ENCODE measurements at places on chromosomes 1 and 21.

GRCh38 chr1:94947437-94947836, 20.5 kb upstream of the CNN3 start:
- peak; percentile 81 for DNase-seq
- H3K36me3 ChIP-seq, result 0 out of 2 replicates have a peak, but pooled peaks cover under 1% of the 10 kb centered on the region
- H3K4me1 ChIP-seq, result peaks cover 46% of the 10 kb centered on the region
- no peak overlapping the region for H3K4me3 ChIP-seq
- peak overlapping the region; percentile 29 for H3K27ac ChIP-seq

- no peaks in the 10 kb centered on the region for H3K4me1 ChIP-seq
- H3K27ac ChIP-seq, result no peak overlapping the region
- H3K36me3 ChIP-seq, result peaks cover 46% of the 10 kb centered on the region
- no peaks in the 10 kb centered on the region for H3K27me3 ChIP-seq
Observed at GRCh38 chr1:109586055-109586454, 33.4 kb downstream of the GNAT2 start.

GRCh38 chr1:45200906-45201500, 5.4 kb downstream of the ZSWIM5 start:
- no peak overlapping the region for H3K27ac ChIP-seq
- H3K27me3 ChIP-seq, result peaks cover 20% of the 10 kb centered on the region
- no peaks in the 10 kb centered on the region for H3K36me3 ChIP-seq

GRCh38 chr21:46052703-46053651, 44.9 kb upstream of the COL6A2 start:
- DNase-seq, result peak; percentile 81
- H3K4me3 ChIP-seq, result peak overlapping the region; percentile 17
- peaks cover 36% of the 10 kb centered on the region for H3K4me1 ChIP-seq
- H3K27ac ChIP-seq, result peak overlapping the region; percentile 71

GRCh38 chr1:2300004-2300771, 72.1 kb downstream of the SKI start:
- H3K27ac ChIP-seq, result peak overlapping the region; percentile 21
- peak overlapping the region; percentile 24 for H3K4me3 ChIP-seq
- H3K27me3 ChIP-seq, result peaks cover 3% of the 10 kb centered on the region
- peaks cover 10% of the 10 kb centered on the region for H3K36me3 ChIP-seq
- DNase-seq, result no peak

GRCh38 chr1:23343221-23344110, 618 bp downstream of the HNRNPR start:
- no peaks in the 10 kb centered on the region for H3K27me3 ChIP-seq
- H3K4me3 ChIP-seq, result peak overlapping the region; percentile 95

DNA sequence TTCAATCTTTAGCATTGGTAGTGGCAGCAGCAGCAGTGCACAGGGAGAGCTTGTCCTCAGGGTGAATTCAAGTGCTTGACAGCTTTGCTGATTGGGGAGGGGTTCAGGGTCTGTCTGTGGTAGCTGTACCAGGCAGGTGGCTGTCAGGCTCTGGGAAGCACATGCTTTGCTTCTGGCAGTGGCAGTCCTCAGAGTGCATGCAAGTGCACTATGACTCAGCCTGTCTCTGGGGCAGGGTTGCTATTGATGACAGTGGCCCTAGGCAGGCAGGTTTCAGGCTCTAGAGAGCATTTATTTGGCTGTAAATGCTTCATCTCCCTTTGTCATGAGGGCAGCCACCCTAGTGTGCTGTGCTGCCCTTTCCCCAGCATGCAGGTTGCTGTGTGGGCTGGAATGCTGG, 251.9 kb upstream of the LRRC7 start:
- DNase-seq, result no peak
- H3K27ac ChIP-seq, result no peak overlapping the region
- H3K27me3 ChIP-seq, result no peaks in the 10 kb centered on the region
- H3K36me3 ChIP-seq, result no peaks in the 10 kb centered on the region
- no peak overlapping the region for H3K4me3 ChIP-seq
- no peaks in the 10 kb centered on the region for H3K4me1 ChIP-seq

DNA sequence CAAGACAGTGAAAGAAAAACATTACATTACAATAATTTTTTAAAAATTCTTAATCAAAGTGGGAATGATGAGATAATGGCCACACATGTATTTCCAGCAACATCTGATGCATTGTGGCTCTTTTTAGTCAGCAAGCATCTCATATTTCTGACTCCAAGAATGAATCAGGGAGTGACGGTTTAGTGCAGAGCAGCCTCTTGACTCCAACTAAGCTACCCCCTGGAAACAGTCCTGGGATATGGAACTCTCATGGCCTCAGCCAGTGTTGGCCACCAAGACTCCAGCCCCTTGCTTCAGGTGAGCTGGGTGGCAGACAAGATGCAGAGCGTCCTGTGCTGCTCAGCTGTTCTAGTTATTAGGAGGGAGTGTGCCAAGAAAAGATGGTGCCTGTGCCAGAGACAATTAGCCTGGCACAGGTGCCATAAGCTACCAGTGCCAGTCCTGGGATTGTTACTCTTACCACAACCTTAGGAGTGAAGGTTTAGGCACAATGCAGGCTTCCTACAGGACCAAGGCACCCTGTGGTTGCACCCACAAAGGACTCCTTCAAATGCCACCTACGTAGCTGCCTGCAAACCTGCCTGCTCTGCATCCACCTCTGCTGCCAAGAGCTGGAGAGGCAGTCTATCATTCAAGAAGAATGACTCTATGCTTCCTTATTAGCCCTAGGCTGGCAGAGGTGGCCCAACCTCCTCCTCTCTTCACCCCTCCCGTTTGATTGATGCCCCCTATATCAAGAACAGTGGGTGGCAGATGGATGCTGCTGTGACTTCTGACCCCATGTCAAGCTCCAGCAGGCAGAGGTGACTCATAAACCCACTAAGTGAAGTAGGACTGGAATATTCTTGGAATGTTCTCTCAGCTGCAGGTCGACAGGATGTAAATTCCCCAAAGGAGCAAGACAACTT, 6.0 kb upstream of the SEC16B start:
- peak overlapping the region; percentile 81 for H3K27ac ChIP-seq
- peaks cover 52% of the 10 kb centered on the region for H3K4me1 ChIP-seq
- 0 out of 2 replicates have a peak, but pooled peaks cover 4% of the 10 kb centered on the region for H3K36me3 ChIP-seq
- peak overlapping the region; percentile 29 for H3K4me3 ChIP-seq
- peak; percentile 64 for DNase-seq

DNA sequence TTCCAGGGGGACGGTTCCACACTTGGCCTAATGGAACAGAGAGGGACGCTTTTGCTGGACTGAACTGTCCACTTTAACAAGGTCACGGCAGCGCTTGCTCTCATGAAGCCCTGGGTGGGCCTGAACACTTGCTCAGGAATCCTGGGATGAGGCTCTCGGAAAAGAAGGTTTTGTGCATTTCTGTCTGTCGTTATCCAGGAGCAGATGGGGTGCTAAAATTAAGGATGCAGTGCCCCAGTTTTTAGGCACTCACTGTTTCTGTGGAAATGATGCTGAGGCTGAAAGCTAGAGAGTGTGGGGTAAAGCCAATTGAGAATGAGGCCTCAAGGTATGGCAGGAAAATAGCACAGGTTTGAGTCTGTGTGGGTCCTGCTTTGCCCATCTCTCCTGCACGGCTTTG, 111.0 kb downstream of the DAB1 start:
- no peaks in the 10 kb centered on the region for H3K4me1 ChIP-seq
- peaks cover 1% of the 10 kb centered on the region for H3K27me3 ChIP-seq
- no peaks in the 10 kb centered on the region for H3K36me3 ChIP-seq
- no peak overlapping the region for H3K4me3 ChIP-seq
- no peak overlapping the region for H3K27ac ChIP-seq

DNA sequence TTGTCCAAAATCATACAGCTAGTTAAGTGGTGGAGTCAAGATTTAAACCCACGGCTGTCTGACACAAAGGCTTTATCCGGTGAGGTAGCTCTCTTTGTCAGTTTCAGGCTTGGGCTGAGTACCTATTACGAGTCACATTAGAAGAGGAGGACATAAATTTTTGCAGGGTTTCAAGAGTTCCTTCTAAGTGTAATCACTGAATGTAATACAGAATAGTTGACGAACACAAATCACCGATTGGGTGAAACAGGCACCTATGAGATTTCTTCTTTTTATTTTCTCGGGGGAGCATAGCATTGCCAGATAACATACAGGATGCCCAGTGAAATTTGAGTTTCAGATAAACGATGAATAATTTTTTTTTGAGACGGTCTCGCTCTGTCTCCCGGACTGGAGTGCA, 847 bp downstream of the PSMD4 start:
- peak overlapping the region; percentile 99 for H3K27ac ChIP-seq
- peaks cover 18% of the 10 kb centered on the region for H3K4me1 ChIP-seq
- H3K36me3 ChIP-seq, result peaks cover 18% of the 10 kb centered on the region

DNA sequence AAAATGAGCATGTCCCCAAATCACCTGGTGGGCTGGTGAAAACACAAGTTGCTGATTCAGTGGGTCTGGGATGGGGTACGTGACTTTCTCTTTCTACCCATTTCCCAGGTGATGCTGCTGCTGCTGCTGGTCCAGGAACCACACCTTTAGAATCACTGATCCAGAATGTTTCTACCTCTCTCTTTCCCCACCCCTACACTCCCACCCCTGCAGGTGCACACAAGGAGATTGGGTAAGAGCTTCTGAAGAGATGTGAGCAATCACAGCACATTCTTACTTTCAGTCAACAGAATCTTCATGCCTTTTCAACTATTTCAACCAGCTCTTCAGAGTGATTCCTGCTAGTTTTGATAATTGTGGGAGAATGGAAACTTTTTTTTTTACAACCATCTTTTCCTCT, 130.9 kb downstream of the LMX1A start:
- DNase-seq, result no peak
- no peak overlapping the region for H3K27ac ChIP-seq
- H3K36me3 ChIP-seq, result no peaks in the 10 kb centered on the region

GRCh38 chr1:226082959-226083301, 20.4 kb downstream of the H3-3A start:
- DNase-seq, result peak; percentile 25
- peak overlapping the region; percentile 88 for H3K4me3 ChIP-seq
- no peaks in the 10 kb centered on the region for H3K27me3 ChIP-seq
- H3K36me3 ChIP-seq, result no peaks in the 10 kb centered on the region

DNA sequence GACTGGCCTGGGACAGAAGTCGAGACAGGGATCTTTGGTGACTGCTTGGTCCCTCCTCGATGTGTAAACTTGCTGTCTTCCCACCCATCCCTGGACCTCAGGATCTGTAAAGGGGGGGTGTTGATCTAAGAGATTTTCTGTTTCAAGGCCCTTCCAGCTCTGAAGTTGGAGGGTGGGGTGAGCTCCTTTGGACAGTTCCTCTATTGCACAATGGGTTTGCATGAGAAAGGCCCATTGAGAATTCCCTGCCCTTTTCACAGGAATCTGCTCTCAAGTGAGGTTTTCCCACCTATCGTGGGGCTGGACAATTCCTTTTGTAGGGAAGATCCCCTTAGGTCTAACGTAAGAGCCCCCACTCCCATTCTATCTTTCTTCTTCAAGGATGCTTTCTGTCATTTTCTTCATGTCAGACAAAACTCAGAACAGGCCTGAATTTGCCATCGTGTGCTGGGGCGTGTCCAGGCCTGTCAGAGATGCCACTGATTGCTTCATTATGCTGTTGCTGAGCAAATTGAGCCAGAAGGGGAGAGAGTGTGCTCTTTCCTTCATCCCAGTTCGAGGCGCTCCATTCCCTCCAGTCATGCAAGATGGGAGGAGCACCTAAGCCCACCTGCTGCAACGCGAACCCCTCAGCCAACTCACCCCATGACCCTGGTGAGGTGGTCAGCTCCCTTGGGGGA, 149.9 kb upstream of the IGSF21 start:
- no peaks in the 10 kb centered on the region for H3K36me3 ChIP-seq
- DNase-seq, result no peak
- peaks cover 2% of the 10 kb centered on the region for H3K27me3 ChIP-seq
- no peak overlapping the region for H3K27ac ChIP-seq

DNA sequence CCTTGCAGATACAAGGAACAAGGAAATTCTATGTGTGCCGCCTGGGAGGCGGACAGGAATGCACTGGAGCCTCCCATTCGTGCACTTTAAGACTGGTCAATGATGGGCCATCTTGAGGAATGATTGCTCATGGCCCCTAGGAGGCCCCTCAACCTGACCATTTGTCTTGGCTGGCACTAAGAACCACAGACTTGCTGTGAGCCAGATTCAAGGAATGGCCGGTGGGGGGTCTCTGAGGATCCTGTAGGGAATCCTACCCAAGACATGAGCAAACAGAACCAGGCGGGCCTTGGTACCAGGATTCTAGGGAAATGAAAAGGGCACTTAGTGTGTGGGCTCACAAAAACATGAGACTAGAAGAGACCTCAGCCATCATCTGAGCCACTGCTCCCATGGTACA, 28.1 kb upstream of the GOLT1A start:
- peaks cover 20% of the 10 kb centered on the region for H3K27me3 ChIP-seq
- no peaks in the 10 kb centered on the region for H3K36me3 ChIP-seq
- DNase-seq, result no peak
- H3K4me3 ChIP-seq, result no peak overlapping the region
- no peaks in the 10 kb centered on the region for H3K4me1 ChIP-seq

DNA sequence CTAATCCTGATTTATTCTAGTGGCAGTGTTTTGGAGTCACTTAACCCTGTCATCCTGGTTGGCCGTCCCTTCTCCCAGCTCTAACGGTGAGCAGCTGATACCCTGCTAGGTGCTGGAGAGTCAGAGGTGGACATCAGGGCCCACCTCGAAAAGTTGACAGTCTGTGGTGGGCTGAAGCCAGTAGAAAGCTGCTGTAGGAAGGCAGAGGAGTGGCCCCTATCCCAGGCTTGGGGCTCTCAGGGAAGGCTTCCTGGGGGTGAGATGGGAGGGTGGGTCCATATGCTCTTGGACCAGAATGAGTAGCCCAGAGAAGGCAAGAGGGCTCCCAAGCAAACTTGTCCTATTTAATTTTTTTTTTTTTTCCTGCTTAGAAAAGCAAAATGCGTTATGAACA, 475 bp upstream of the RPL5 start:
- H3K27ac ChIP-seq, result peak overlapping the region; percentile 99
- peaks cover 39% of the 10 kb centered on the region for H3K4me1 ChIP-seq
- no peak for DNase-seq
- H3K4me3 ChIP-seq, result peak overlapping the region; percentile 99
- peaks cover 44% of the 10 kb centered on the region for H3K36me3 ChIP-seq
- H3K27me3 ChIP-seq, result peaks cover 6% of the 10 kb centered on the region

- peaks cover 7% of the 10 kb centered on the region for H3K4me1 ChIP-seq
- H3K27me3 ChIP-seq, result no peaks in the 10 kb centered on the region
- H3K36me3 ChIP-seq, result peaks cover 31% of the 10 kb centered on the region
- H3K4me3 ChIP-seq, result no peak overlapping the region
- DNase-seq, result no peak
Observed at GRCh38 chr1:86926883-86927282, 12.4 kb downstream of the HS2ST1 start.

- peaks cover 46% of the 10 kb centered on the region for H3K4me1 ChIP-seq
- peaks cover 18% of the 10 kb centered on the region for H3K36me3 ChIP-seq
- no peaks in the 10 kb centered on the region for H3K27me3 ChIP-seq
- no peak overlapping the region for H3K27ac ChIP-seq
- no peak overlapping the region for H3K4me3 ChIP-seq
- no peak for DNase-seq
Observed at GRCh38 chr21:34994766-34995631, 54.1 kb downstream of the RUNX1 start.

GRCh38 chr1:178109348-178110143, 15.6 kb downstream of the RASAL2 start:
- H3K4me1 ChIP-seq, result peaks cover 52% of the 10 kb centered on the region
- H3K36me3 ChIP-seq, result 0 out of 2 replicates have a peak, but pooled peaks cover 4% of the 10 kb centered on the region
- DNase-seq, result no peak
- H3K4me3 ChIP-seq, result no peak overlapping the region
- peaks cover 2% of the 10 kb centered on the region for H3K27me3 ChIP-seq
